ENCODE measurements at places on chromosomes 4 and X.

- DNase-seq, result no peak
Measured at GRCh38 chrX:96843566-96843965, 40.1 kb upstream of the RPA4 start.

GRCh38 chrX:47278691-47279090, 45.9 kb downstream of the USP11 start:
- DNase-seq, result peak; percentile 30

GRCh38 chr4:26746802-26747213, 113.8 kb upstream of the STIM2 start:
- no peak for DNase-seq

GRCh38 chrX:78659955-78660354, 827 bp upstream of the RTL3 start:
- DNase-seq, result no peak

GRCh38 chrX:40871385-40872082, 136.2 kb upstream of the MED14 start:
- DNase-seq, result peak; percentile 37

DNA sequence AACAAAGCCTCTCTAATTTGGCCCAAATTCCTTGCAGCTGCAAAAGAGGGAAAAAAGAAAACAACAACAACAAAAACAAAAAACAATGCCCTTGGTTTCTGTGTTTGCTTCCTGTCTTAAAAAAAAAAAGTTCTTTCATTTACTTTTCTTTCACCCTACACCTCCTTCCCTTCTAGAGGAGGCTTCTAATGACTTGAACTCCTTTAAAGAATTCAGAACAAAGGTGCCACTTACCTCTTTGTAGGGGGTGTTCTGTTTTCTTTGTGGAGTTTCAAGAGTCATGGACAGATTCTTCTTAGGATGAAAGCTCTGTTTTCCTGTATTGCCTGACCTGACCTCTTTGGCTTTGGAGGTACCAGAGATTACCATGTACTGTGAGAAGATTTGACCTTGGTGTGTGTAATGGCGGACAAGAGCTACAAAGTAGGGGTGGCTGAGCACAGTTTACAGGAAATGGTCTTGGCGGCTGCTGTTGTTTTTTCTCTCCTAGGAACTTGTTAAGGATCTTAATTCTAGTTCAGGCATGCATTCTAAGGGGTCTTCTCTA, 72.4 kb upstream of the S100G start:
- no peak for DNase-seq

DNA sequence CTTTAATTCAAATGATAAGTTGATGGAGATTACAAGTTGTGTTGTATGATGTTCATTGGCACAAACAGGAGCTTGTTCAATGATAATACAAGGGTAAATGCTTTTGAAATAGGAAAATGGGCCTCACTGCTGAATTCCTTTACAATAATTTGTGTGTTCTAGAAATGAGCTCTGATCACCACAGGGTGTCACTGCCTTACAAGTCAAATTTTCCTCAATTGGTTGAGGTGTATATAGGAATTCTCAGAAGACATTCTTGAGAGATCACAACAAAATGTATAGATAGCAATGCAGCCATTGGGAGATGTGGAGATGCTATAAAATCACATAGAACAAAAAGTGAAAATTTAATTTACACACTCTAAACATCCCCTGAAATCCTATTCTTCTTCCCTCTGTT, 49.6 kb downstream of the KLF8 start:
- DNase-seq, result peak; percentile 5

DNA sequence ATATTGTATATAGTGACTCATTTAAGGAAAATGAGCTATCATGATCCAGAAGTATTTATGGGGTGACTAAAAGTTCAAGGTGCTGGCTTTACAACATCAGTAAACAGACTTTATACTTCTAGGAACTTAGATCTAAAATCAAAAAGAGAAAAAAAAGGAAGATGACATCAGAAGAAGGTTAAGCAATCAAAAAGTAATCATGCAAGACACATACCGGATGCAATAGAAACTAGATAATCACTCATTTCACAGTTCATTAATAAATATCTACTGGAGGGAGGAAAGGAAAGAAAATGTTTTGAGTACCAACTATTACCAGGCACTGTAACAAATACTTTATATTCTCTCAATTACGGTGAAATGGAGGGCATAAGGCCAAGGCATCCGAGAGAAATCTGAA, 276.4 kb downstream of the SPRY1 start:
- peak; percentile 46 for DNase-seq

- DNase-seq, result peak; percentile 78
Measured at GRCh38 chrX:34956916-34957315, 14.3 kb downstream of the FAM47B start.

DNA sequence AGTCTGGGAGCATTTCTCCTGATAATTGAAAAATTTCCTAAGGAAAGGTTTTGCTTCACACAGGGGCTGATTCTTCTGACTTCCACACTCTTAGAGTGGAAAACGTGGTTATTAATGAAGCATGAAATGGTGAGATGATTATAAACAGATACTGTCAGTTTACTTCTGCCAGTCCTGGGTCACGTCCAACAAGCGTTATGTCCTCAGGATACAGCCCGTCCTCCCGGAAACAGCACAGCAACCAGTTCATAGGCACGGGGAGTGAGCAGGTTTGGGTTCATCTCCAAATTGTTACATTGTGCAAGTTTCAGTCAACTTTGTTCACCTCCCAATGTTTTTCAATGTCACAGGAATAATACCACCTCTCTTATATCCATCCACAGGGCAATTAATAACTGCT, 98.8 kb downstream of the NPNT start:
- no peak for DNase-seq

DNA sequence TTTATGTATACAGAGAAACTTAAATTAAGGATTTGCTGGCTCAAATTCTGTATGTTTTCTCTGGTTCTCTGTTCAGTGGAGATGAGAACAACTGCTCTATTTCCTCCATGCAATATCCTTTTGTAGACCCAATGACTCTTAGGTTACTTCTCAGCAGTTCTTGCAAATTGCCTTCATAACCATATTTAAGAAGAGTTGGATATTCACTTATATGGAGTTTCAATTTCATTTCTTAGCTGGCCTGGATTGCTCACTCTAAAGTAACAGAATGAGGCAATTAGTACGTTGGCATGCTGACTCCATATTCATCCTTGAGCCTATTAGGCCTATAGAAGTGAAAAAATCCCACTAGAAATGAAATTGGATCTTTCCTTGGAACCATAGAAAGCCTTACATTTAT, 93.6 kb downstream of the DOCK11 start:
- no peak for DNase-seq

GRCh38 chr4:127783955-127784770, 2.0 kb downstream of the HSPA4L start:
- no peak for DNase-seq

DNA sequence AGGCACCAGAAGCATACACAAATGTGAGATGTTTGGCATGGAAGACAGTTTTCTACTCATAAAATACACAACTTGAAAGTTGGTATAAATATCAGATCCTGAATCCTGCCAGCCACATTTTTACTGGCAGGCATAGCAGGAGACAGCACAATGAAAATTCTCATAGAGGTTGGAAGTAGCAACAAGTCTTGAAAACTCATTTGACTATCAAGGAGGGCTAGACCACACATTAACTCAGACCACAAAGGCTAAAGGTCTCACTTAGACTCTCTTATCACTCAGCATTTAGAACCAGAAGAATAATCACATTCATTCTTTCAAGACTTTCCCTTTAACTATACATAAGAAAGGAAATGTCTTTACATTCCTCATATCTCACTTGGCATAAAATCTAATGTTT, 56.5 kb downstream of the SORBS2 start:
- no peak for DNase-seq

- DNase-seq, result no peak
Measured at GRCh38 chrX:33142331-33142730, 69.0 kb downstream of the DMD start.

- no peak for DNase-seq
Measured at GRCh38 chr4:145583191-145584055, 35.8 kb upstream of the MMAA start.

GRCh38 chrX:70196961-70197720, 19.9 kb downstream of the DGAT2L6 start:
- peak; percentile 75 for DNase-seq

DNA sequence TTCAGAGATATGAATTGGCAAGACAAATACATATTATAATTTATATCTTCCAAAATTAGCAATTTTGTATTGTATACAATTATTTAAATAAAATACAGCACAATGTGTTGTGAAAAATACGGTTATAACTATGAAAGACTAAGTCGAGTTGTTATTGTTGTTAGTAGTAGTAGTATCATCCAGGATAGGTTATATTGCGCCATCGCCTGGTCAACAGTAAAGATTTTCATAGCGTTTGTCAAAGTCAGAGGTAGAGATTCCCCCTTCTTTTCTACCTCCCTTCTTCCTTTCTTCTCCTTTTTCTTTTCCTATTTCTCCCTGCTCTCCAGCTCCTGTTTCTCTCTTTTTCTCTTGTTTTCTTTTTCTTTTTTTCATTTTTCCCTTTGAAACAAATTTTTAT, 499.1 kb upstream of the EPHA5 start:
- DNase-seq, result peak; percentile 50

DNA sequence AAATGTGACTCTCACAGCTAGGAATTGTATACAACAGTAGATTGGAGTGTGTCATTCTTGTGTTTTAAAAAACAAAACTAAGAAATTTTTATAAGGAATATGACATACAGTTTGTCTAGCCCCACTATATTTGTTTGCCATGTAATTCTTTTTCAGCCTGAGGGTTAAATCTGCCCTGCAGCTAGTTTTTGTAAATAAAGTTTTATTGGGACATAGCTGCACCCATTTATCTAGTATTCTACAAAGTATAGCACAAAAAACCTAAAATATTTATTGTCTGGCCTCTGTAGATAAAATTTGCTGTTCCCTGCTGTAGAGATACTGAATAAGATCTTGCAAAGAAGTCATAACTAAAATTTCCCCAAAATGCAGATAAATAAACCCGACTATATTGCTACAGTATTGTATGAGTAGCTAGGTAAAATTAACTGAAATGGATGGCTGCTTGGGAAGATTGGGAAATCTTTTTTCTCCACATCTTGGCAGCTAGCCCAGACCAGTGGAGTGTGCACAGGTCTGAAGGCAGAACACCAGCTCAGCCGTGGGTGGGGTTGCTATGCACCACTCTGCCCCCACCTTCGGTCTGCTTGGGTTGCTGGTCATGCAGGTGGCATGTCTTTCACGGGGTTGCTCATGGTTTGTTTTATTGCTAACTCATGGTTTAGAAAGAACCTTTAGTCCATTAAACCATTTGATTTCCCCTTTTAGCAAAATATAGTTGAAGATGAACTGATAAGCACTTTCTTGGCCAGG, 127.9 kb downstream of the KLHL8 start:
- peak; percentile 80 for DNase-seq

- no peak for DNase-seq
Measured at GRCh38 chr4:95546866-95547714, 1.7 kb downstream of the UNC5C start.

DNA sequence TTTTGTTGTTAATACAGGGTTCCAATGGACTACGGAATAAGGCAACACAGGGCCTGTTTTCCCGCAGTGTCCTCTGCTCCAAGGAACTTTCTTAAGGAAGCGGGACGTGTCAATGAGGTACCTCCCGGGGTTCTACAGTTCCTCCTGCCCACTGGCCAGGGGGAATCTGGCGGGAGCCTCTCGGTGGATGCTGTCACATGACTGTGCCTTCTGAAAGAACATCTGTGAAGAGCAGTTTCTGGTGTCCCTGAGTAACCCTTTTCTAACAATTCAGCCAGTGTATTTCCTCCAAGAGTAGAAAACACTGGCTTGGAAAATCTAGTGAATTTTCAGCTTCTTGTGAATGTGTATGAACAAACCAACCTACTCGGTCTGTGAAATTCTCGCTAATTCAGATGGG, 32.7 kb downstream of the MFAP3L start:
- no peak for DNase-seq

- DNase-seq, result no peak
Measured at GRCh38 chrX:153474266-153474665, 3.9 kb upstream of the HAUS7 start.

DNA sequence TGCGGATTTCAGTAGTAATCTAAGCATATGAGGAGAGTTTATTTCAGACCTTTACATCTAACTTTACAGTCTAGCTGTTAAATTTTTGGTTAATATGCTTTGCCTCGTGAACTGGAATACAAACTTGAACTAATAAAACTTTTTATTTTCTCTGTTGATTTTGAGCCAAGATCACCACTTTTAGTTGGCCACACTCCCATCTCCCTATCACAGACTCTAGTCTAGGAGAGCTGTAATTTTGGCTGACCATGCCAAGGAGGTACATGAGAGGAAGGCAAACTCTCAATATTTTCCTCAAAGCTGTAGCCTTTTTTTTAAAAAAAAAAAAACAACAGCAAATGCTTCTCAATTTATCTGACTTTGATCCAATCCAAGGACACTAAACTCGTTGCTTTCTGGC, 597.5 kb upstream of the PCDH7 start:
- no peak for DNase-seq

DNA sequence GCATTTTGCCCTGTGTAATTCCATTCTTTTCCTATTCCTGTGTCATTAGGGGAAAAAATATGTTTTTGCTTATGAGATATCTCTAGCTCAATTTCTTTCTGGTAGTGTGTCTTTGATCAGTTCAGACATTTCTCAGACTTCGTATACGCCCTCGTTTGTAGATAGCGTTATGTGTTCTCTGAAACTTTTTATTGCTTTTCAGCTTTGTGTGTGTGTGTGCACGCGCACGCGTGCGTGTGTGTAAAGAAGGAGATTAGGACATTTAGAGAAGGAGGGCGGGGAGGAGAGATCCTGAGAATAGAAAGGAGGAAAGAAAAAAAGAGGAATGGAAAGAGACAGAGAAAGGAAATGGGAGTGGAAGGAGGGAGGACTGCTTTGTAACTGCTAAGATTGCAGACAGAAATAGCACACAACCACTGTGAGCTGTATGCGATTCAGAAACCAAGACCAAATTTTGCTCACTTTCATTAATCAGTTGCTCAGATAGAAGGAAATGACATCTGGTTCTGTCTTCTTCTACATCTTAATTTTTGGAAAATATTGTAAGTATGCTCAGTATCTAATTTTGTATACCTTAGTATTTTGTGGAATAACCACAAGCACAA, at the start of gene RXFP1:
Gene RXFP1 (plus strand): TSS at position 399 of the 605 bp plus-strand sequence. CDS start 95 bp downstream, at position 494.
- DNase-seq, result no peak

- no peak for DNase-seq
Measured at GRCh38 chr4:3655963-3656362, 110.2 kb upstream of the ADRA2C start.

GRCh38 chr4:128868758-128869157, 59.3 kb downstream of the JADE1 start:
- peak; percentile 25 for DNase-seq

- no peak for DNase-seq
Measured at GRCh38 chrX:6311540-6311939, 82.9 kb upstream of the NLGN4X start.

- peak; percentile 38 for DNase-seq
Measured at GRCh38 chrX:129980540-129981199, 1.8 kb upstream of the BCORL1 start.
